Fibroblast of the conjunctiva (primary cell): ENCODE measurements at places on chromosomes 3 and 15.
A peak's percentile ranks its signal among the peaks of the same experiment; 100 is the strongest.

- no peak for DNase-seq
These were observed 100.0 kb downstream of the THBS1 start for GRCh38 chr15:39680868-39681267.

DNA sequence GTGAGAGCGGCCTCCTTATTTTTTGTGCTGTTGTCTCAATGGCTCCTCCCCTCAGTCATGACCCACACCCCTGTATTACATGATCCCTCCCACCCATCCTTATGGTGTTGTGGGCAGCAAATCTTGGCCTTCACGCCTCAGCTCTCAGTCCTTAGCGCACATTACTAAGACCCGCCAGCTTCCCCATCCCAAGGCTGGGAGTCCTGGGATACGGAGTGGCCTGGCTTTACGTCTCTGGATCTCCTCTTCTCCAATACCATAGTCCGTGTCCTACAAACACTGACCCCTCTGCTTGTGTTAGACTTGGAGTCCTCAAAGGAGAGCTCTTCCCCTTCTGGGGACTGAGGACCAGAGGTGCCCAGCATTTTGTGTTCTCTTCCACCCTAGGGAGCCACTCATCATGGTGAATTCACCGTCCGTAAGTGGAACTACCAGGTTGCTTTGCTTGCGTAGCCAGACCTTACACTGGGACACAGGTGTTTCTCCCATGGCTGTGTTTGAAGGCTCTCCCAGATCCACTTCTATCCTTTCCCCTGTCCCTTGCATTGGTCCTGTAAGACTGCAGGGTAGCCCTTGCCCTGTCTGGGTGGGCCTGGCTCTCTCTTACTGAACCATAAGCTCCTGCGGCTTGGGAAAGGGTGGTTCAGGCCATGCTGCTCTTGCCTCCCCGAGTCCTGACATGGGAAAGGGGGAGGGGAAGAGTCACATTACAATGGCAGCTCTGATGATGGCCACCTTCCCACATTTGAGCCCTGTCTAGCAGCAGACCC lies 13.6 kb downstream of the GRM2 start:
- no peak for DNase-seq

- no peak for DNase-seq
These were observed 72.4 kb downstream of the BFSP2 start for GRCh38 chr3:133472242-133472641.

- DNase-seq = no peak
These were observed 155.1 kb upstream of the LRRFIP2 start for GRCh38 chr3:37329465-37329864.

DNA sequence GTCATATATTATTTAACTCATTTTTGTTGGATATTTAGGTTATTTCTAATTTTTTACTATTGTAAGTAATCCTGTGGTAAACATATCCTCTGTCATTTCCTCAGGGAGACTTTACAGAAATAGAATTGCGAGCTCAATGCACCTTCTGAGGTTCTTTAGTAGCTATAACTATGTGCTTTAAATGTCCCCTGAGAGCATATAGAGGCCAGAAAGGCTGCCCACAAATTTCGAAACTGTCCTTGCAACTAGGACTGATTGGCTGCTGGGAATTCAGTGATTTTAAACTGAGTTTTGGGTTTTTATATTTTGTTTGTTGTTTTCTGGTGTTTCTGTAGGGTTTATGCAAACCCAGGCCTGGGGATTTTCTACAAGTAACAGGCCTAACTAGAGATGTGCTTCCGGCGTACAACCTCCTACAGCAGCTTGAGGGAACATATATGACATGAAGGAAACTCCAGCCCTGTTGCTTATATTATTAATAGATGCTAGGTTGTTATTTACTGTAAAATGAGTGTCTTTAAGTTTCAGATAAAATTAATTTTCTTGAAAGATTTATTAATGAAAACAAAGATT lies 29.1 kb upstream of the P4HTM start:
- DNase-seq = peak; percentile 9

- no peak for DNase-seq
These were observed 31.7 kb upstream of the MFSD1 start for GRCh38 chr3:158769952-158770740.

GRCh38 chr3:49607796-49608195 lies 53.5 kb downstream of the BSN start:
- no peak for DNase-seq

DNA sequence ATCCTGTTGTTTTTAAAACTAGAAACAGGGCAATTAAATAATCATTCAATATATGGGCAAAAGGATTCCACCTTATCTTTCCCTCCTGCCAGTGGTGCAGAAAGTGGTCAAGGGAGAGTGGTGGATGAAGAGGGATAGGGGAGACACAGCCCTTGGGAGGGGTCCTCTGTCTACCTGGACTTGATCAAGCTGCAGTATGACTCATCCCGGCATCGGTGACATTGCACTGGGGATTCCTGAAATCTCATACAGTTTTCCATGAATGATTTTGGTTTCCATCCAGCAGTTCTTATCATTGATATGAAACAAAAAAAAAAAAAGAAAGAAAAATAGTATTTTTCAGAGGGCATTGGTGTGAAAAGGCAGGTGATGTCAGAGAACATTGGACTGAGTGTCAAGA lies 62.9 kb downstream of the CMTM8 start:
- no peak for DNase-seq

GRCh38 chr15:67198157-67198754 lies 56.2 kb downstream of the AAGAB start:
- no peak for DNase-seq

GRCh38 chr15:20341901-20342600 lies 199.5 kb downstream of the GOLGA6L6 start:
- DNase-seq = no peak

- peak; percentile 6 for DNase-seq
These were observed 62.4 kb downstream of the TRIM71 start for GRCh38 chr3:32880225-32880624.

- no peak for DNase-seq
These were observed 544.3 kb downstream of the GBE1 start for GRCh38 chr3:81217101-81217500.

DNA sequence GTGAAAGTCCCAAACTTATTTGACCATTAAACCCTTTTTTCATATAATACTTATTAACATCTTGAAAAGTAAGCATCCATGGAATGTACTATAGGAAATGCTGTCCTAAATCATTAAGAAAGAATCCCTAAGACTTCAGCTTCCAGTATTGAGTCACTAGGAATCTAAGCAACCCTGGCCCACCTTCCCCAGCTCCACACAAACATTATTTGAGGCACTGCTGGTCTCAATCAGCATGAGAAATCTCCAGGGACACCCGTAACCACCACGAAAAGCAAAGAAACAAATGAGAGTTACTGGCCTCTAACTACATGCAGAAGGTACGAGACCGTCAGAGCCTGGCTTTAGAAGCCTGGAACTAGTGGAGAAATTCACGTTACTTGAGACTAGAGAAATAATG lies 68.2 kb downstream of the POLQ start:
- peak; percentile 90 for DNase-seq
